ENCODE measurements at places on chromosomes 5 and 9. TPM values are rescaled to one million over a fixed set of nuclear protein-coding genes. Genes with fewer than 3 reads are reported as not detected.
A peak's percentile ranks its signal among the peaks of the same experiment; 100 is the strongest.

Gene CBY3
- not detected for total RNA-seq

Gene PCDHA5
- 0.81 TPM for total RNA-seq

Gene PPWD1
- total RNA-seq = 28.0 TPM

DNA sequence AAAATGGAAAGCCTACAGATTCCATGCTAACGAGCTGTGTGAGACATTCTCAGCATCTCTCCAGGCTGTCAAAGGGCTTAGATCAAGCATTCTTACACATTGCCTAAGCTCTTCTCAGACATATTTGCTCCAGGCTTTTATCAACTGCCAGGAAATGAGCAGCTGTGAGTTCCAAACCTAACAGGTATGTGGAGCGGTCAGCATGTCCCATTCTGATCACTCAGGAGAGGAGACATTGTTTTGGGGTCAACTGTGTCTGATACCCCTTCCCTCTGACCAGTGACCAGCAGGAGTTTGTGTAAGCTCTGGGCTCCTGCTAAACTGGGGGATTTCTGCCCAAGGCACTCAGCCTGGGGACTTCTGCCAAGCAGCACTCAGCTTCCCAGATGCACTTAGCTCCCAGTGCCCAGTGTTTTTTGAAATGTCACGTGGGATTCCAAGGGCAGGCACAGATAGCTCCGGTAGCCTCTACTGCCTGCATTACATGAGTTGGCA lies 229.1 kb downstream of the SEC61B start:
- no peak for DNase-seq
- H3K4me1 ChIP-seq = no peaks in the 10 kb centered on the region
- H3K36me3 ChIP-seq = no peaks in the 10 kb centered on the region
- H3K4me3 ChIP-seq = no peak overlapping the region

- H3K27me3 ChIP-seq = no peaks in the 10 kb centered on the region
- no peaks in the 10 kb centered on the region for H3K36me3 ChIP-seq
- no peak overlapping the region for H3K27ac ChIP-seq
- no peak for DNase-seq
- no peaks in the 10 kb centered on the region for H3K4me1 ChIP-seq
- no peak overlapping the region for H3K4me3 ChIP-seq
These were observed 60.0 kb upstream of the MINAR2 start for GRCh38 chr5:129687941-129688340.

DNA sequence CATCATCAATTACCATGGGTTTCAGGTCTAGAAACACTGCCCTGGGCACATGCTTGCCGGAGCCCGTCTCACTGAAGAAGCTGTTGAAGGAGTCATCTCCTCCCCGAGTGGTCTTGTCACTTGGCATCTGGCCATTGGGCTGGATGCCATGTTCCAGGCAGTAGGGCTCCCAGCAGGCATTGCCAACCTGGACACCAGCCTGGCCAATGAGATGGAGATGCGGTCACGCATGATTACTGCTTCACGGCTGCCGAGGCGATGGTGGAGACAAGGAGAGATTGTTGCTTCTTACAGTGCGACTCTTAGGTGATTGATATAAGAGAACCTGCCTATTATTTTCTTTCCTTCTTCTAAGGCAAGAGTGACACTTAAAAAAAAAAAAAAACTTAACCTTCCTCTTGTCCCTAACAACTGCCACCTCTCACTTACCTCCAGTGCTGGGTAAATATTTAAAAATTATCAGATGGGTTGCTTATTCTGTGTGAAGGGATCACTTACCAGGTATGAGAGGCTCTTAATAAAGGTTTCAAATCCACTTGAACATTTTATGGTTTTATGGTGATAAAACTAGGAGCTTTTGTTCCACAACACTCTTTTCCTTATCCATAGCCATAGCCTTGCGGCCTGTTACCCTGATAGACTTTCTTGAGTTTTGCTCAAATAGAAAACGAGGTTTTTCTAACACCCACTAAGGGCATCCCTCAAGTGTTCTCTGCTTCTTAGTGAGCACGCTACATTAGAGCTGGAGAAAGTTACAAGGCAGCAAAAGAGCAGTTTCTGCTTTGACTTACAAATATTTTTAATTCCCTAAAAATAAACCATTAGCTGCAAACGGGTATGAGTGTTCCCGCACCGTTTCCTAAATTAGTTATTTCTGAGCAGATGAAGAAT lies 41.2 kb downstream of the NIM1K start:
- no peaks in the 10 kb centered on the region for H3K4me1 ChIP-seq
- no peaks in the 10 kb centered on the region for H3K27me3 ChIP-seq
- H3K36me3 ChIP-seq = no peaks in the 10 kb centered on the region
- no peak overlapping the region for H3K4me3 ChIP-seq
- no peak overlapping the region for H3K27ac ChIP-seq
- no peak for DNase-seq

- H3K4me3 ChIP-seq = no peak overlapping the region
- DNase-seq = no peak
- H3K27ac ChIP-seq = no peak overlapping the region
- peaks cover 54% of the 10 kb centered on the region for H3K27me3 ChIP-seq
- no peaks in the 10 kb centered on the region for H3K4me1 ChIP-seq
These were observed 141.7 kb downstream of the GADD45G start for GRCh38 chr9:89746385-89747116.

DNA sequence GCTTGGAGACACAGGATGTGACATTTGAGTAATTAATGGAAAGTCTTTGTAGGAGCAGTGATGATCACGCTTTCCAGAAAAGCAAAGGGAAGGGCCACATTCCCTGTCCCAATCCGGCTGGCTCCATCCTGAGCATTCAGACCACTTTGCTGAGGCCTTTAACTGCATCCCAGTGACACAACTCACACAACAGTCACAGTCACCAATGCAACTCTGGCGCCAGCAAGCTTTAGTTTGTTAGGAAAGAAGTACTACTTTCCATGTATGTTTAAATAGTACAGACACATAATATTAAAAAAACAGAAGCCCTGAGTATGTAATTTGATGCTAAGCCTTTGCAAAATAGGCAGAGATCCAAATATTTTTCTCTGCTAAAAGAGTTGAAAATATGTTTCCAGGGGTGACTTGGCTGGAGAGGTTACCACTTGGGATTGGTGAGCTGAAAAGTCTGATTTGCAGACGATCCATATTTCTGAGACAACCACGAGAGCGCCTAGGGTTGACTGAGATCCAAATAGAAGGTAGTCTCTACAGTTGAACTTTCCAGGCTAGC lies 31.7 kb upstream of the GAS1 start:
- H3K4me3 ChIP-seq = no peak overlapping the region
- peaks cover 83% of the 10 kb centered on the region for H3K27me3 ChIP-seq
- H3K27ac ChIP-seq = no peak overlapping the region
- H3K36me3 ChIP-seq = no peaks in the 10 kb centered on the region

- H3K27me3 ChIP-seq = peaks cover 94% of the 10 kb centered on the region
- DNase-seq = no peak
- H3K4me1 ChIP-seq = no peaks in the 10 kb centered on the region
- no peak overlapping the region for H3K27ac ChIP-seq
- no peak overlapping the region for H3K4me3 ChIP-seq
These were observed 204.1 kb downstream of the EBF1 start for GRCh38 chr5:158895588-158895987.

- H3K36me3 ChIP-seq = no peaks in the 10 kb centered on the region
- peak overlapping the region; percentile 16 for H3K27ac ChIP-seq
- DNase-seq = peak; percentile 53
- H3K27me3 ChIP-seq = no peaks in the 10 kb centered on the region
These were observed 16.8 kb downstream of the MGAT1 start for GRCh38 chr5:180785794-180786221.

GRCh38 chr9:137759117-137759516 lies 118.5 kb upstream of the CACNA1B start:
- DNase-seq = no peak
- no peaks in the 10 kb centered on the region for H3K27me3 ChIP-seq
- H3K36me3 ChIP-seq = peaks cover 15% of the 10 kb centered on the region
- H3K4me3 ChIP-seq = no peak overlapping the region
- no peaks in the 10 kb centered on the region for H3K4me1 ChIP-seq

GRCh38 chr9:135622415-135623020 lies 16.8 kb downstream of the GLT6D1 start:
- peaks cover 69% of the 10 kb centered on the region for H3K27me3 ChIP-seq
- H3K4me3 ChIP-seq = no peak overlapping the region
- no peak overlapping the region for H3K27ac ChIP-seq
- no peaks in the 10 kb centered on the region for H3K4me1 ChIP-seq

Measured in Calu3 (cell line).